ENCODE measurements at places on chromosomes 2 and 18.
A peak's percentile ranks its signal among the peaks of the same experiment; 100 is the strongest.

GRCh38 chr2:180775711-180776110, 204.7 kb upstream of the UBE2E3 start:
- DNase-seq, result no peak

GRCh38 chr2:134718817-134719814, at the start of gene TMEM163:
Gene TMEM163, minus strand, starts transcription at chr2:134719000.
- DNase-seq, result no peak

GRCh38 chr2:31889044-31889443, 121.8 kb downstream of the MEMO1 start:
- no peak for DNase-seq

DNA sequence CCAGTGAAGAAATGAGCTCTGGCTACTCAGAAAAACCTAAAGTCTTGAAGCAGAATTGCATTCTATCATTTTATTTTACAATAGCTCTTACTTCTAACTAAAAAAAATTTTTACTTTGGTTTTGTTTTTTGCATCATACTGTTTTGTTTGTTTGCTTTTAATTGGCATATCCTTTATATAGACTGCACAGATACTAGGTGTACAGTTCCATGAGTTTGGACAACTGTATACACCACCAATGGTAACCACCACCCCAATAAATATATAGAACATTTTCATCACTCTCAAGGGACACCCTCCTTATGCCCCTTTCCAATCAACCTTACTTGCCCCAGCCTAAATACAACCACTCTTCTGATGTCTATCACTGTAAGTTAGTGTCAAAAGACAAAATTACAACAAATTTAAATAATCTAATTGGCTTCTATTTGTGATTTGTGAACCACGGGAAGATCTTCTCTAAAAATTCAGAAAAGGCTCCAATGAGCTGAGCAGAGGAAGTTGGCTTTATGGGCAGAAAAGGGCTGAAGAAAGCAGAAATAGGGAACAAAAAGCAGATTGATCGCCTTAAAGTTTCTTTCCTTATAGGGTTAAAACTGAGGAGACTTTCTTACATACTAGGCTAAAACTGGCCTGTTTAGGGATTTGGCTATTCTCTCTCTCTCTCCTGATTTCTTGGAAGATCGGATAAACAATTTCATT, 22.2 kb upstream of the SOS1 start:
- no peak for DNase-seq

DNA sequence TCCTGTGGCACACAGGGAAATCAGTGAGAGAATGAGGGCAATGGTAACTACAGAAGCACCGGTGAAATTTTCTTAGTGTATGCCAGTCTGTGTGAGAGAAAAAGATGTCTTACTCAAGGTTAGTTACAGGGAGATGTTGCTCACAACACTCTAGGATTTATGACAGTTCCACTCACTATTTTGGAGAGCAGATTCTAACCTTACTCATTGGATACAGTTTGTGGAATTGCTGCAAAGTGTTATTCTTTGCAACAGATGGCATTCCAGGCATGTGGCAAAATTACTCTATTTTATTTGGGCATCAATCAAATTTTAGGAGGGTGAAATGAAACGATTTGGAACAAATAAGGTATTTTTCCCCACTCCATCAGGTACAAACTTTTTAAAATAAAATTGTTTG, 449.1 kb downstream of the PIK3C3 start:
- DNase-seq, result no peak

DNA sequence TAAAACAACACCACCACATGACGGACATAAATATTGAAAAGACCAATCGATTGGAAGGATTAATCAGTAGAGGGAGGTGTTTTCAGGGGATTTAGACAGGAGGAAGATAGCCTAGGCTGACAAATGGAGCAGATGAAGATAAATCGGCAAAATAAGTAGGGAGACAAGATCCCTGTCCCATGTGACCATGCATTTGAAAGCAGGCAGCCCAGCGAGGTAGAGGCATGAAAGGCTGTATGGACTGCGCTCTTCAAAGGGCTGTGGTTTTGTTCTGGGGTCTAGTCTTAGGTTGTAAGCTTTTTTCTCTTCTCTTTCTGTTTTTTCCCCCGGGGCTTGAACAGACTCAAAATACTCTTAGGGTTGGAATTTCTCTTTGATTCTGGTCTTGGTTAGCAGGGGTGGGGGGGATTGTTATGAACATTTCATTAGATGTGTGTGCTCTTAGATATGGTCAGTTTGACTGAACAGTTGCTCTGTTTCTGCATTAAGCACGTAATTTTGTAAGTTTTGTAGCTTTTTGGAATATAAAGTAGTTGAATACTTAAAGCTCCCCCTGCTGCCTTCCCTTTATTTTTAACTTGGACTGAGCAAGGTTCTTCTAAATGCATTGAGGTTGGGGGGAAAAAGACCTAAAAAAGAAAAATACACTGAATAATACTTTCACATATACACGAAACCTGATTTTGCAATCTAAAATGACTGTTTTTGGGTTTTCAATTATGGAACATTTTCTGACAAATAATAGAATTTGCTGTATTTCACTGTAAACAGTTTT, 32.2 kb downstream of the ZNF532 start:
- no peak for DNase-seq

DNA sequence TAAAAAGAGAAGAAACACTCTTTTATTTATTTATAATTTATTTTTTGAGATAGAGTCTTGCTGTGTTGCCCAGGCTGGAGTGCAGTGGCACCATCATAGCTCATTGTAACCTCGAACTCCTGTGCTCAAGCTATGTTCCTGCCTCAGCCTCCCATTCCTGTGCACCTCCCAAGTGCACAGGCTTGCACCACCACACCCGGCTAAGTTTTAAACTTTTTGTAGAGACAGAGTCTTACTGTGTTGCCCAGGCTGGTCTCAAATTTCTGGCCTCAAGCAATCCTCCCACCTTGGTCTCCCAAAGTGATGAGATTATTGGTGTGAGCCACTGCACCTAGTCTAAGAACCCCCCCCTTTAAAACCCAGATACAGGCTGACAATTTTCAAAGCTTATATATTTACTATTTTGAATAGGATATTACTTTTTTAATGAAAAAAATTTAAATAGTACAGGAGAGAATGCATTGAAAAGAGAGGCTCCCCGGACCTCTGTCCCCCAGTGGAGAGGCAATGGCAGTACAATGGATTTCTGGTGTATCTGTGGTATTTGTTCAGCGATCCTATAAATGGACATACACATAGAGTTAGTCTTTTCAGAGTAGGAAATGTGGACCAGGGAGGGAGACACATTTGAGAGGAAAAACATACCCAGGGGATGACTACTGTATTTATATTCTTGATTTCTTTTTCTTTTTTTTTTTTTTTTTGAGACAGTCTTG, 48.1 kb upstream of the CNOT11 start:
- DNase-seq, result no peak

- no peak for DNase-seq
These were observed 685.4 kb upstream of the CELF4 start for GRCh38 chr18:38250971-38251370.

DNA sequence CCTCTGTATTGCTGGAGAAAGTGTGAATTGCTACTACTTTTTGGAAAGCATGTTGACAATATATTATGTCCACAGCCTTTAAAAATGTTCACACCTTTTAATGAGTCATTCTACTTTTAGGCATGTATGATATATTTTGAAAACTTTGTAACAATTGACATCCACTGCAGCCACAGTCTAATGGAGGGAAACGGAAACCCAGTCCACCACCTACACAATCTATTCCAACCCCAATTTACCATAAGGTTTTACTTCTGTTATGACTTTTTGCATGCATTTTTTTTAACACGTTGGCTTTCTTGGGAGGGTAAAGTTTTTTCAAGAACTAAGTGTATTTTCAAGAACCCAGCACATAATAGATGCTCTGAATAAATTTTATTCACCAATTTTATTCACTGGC, 38.5 kb upstream of the ATP8B1 start:
- no peak for DNase-seq

DNA sequence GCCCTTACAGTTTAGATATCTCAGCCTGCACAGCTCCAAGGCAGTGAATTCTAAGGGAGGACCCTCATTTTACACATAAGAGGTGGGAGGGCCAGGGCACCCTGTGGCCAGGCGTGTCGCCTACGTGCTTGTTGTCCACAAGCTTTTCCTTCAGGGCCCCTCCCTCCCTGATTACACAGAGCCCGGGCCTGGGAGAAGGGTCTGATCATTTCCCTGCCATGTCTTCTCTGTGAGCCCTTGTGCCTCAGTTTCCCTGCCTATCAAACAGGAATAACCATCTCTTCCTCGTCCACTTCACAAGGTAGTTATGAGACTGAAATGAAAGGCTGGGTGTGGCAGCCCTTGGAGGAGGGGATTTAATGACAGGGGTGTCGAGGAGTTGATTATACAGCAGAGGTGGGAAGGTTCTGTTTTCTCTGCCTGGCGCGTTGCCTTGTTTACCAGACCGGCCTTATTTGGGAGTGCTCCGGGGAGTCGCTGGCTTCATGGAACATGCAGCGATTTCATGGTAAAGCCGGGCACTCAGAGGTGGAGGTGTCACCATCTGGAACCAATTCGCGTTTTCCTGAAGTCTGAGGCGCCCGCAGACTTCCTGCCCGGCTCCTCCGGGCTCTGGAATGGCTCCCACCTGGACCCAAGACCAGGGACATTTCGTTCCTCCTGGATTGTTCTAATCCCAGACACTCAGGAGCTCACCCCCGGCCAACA, 208.9 kb downstream of the KLHL29 start:
- DNase-seq, result no peak

DNA sequence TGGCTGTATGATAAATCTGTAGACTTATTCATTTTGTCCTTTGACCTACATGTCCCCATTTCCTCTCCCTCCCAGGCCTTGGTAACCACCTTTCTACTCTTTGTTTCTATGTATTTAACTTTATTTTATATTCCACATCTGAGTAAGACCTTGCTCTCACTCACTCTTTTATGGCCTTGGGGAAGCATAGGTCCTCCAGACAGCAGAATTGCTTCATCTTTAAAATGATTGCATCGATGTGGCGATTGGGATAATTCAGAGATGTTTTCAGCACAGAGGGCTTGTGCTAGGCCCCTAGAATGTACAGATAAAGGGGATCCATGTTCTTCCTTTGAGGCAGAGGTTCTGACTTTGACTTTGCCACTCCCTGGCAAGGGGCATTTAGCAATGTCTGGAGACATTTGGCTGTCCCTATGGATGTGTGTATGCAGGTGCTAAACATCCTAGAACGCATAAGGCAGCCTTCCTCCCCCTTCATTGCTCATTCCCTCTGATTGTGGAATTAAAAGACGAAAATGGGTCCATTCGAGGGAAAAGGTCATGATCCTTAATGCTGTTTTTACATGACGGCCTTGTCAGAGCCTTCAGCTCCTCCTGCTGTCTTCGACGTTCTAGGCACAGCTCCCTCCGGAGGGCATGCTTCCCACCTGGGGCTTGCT, 1.2 kb upstream of the GPR39 start:
- no peak for DNase-seq

- no peak for DNase-seq
These were observed 241.7 kb downstream of the EPHA4 start for GRCh38 chr2:221330436-221330835.

GRCh38 chr2:77147153-77147552, 375.0 kb downstream of the LRRTM4 start:
- DNase-seq, result no peak

- DNase-seq, result no peak
These were observed 117.0 kb upstream of the CYP1B1 start for GRCh38 chr2:38192976-38193375.

DNA sequence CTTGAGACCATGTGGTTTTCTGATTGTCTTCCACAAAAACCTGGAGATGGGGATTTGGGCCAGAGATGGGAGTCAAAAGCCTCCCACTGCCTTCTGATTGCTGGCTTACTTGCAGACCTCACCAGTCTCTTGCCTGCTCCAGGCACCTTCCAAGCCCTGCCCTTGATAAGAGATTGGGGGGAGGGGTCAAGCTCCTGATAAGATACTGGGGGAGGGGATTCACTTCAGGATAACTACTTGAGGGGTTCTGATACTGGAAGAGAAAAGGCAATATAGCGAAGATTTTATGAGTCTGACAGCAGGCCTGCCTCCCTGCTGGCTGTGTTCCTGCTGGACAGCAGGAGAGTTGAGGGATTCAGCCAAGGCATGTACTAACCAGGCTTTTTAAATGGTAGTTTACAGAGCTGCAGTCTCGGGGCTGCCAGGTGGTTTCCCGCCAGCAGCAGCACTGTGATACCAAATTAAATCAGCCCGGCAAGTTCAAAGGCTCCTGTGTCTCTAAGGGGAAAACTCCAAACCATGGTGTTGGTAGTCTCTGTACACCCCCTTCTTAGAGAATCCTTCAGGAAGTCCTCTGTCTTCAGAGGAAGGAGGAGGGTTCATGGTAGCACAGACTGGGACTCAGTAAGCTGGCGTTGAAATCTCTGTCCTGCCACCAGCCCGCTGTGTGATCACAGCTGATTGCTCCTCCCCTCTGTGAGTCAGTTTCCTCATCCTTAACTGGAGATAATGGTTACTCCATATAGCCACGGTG, 58.3 kb downstream of the FBXO36 start:
- DNase-seq, result no peak

- DNase-seq, result no peak
These were observed 24.2 kb upstream of the ARL5A start for GRCh38 chr2:151852260-151853069.

- peak; percentile 40 for DNase-seq
These were observed at the start of gene KCMF1 for GRCh38 chr2:84970868-84971509. Gene KCMF1, plus strand, starts transcription at chr2:84971161. Its CDS starts 291 bp downstream, at chr2:84971452.

GRCh38 chr2:145344076-145344724, 824.3 kb upstream of the ZEB2 start:
- DNase-seq, result no peak

- DNase-seq, result no peak
These were observed 658.7 kb upstream of the LINC00305 start for GRCh38 chr18:64807560-64807959.

GRCh38 chr2:106963156-106963555, 77.2 kb upstream of the ST6GAL2 start:
- no peak for DNase-seq

DNA sequence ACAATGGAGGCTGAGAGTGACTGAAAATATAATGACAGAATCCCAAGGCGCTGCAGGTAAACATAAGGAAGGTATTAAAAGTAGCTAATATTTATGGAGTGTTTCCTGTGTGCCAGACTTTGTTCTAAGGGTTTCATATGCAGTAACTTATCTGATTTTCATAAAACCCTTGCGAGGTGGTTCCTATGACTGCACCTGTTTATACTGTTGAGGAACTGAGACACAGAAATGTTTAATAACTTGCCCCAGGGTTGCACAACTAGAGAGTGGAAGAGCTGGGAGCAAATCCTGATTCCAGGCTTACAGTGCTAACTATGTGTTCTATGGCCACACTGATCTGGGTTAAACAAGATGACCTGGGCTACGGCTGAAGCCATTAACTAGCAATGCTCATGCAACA, 2.4 kb downstream of the SP110 start:
- no peak for DNase-seq

DNA sequence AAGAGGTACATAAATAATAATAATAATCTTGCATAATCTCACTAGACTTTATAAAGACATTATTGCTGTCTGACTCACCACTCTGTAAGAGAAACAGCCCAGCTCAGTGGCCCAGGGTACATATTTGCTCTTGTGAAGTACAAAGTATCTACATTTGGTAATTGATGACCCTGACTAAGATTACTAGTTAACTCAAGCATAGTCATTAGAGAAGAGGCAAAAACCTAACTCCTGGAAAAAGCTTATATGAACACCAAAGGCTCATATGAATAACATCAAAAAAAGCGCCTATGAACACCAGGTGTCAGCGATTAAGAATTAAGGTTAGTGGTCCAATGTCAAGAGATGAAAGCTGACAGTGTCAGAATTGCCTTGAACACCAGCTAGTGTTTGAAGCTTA, 38.4 kb downstream of the RAD51AP2 start:
- no peak for DNase-seq
